Ureter (tissue), 1 donor: ENCODE measurements at places on chromosomes 7 and 10. TPM values are rescaled to one million over a fixed set of nuclear protein-coding genes. Genes with fewer than 3 reads are reported as not detected.

DNA sequence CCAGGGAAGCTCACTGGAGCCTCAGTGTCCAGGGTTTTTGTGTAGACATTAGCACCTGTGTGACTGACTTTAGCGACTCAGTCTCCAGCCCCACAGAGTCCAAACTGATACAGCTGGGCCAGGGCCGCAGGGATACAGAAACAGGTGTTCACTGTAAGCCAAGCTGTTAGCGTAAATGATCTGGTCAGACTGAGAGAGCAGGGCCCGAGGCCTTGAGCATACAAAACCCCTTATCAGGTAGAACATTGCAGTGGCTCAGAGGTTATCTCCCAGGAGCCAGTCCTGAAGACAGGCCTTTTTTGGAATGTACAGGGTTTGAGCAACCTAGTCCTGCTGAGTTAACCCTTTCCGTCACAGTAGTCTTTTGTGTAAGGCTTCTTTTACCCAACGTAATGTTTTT, 25.0 kb downstream of the LHPP start:
- DNase-seq: no peak

- DNase-seq: no peak
Measured at GRCh38 chr7:140349144-140349771, 49.1 kb downstream of the SLC37A3 start.

GRCh38 chr7:25832929-25833328, 319.1 kb upstream of the NFE2L3 start:
- DNase-seq: no peak

HYAL4 gene
- total RNA-seq: 0.23 TPM

PGAM2 gene
- total RNA-seq: 0.62 TPM

DNA sequence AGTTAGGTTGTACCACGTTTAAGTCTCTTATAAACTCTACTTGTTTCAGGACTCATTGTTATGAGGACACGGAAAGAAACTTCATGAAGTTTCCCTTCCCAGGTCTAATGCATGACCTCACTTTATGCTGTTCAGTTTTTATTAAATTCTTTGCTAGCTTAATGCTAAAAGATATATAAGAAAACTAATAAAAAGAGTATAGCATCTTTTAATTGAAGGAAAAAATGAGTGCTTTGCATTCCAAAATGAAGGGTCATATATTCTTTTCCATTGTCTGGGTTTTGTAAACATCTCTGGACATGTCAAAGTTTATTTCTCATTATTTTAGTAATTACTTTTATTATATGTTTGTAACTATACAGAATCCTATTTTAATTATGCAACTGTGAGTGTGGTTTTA, 255.8 kb downstream of the CREB5 start:
- DNase-seq: no peak

- DNase-seq: no peak
Measured at GRCh38 chr10:15603446-15604011, 116.2 kb downstream of the ITGA8 start.

NAT16 gene
- not detected for total RNA-seq

PTPN20 gene
- 2.5 TPM for total RNA-seq

DNA sequence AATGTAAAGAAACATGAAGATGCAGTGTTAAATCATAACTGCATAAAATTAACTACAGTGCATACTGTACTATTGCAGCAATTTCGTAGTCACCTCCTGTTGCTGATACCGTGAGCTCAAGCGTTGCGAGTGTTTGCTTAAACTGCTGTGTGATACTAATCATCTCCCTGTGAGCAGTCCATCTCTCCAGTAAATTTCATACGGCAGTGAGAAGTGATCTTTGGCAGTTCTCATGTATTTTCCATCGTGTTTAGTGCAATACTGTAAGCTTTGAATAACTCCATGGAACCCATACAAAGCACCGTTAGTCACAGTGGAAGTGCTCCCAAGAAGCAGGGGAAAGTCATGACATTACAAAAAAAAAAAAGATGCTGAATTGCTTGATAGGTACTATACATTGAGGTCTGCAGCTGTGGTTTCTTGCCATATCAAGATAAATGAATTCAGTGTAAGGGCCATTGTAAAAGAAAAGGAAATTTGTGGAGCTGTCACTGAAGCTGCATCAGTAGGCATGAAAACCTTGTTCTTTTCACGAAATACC, 360.4 kb downstream of the EXOC4 start:
- no peak for DNase-seq

GCK gene
- 0.39 TPM for total RNA-seq

DNA sequence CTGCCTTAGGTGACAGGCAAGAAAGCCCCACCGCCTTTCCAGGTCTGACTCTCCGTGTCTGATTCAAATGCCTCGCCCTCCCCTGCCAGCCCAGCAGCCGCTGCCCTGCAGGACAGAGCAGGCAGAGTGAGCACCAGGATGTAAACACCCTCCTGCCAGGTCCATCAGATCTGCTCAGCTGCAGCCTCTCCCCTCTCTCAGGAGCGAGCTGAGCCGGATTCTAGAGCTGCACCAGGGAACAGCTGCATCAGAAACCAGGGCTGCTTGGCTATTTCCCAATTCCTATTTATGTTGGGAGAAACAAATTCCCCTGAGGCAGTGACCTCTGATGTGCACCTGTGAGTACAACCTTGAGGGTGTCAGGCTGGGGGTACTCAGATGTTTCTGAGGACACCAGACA, 121.5 kb upstream of the ZMIZ1 start:
- peak; percentile 63 for DNase-seq

DNA sequence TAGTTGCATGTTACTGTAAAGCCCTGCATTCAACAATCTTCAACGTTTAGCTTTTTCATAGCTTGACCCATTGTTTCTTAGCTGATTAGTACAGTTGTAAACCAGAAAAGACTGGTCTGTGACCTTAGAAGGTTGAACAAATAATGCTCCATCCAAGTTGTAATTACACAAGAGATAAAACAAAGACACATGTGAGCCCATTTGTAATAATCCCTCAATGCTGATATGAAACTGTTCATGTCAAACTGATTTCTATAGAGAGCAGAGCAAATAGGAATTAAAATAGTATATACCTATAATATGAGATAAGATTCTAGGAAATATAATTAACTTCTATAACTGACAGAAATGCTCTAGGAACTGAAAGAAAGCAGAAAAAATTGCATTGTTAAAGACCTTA, 94.7 kb upstream of the SLC25A13 start:
- no peak for DNase-seq

ADCYAP1R1 gene
- total RNA-seq: 2.6 TPM

DNA sequence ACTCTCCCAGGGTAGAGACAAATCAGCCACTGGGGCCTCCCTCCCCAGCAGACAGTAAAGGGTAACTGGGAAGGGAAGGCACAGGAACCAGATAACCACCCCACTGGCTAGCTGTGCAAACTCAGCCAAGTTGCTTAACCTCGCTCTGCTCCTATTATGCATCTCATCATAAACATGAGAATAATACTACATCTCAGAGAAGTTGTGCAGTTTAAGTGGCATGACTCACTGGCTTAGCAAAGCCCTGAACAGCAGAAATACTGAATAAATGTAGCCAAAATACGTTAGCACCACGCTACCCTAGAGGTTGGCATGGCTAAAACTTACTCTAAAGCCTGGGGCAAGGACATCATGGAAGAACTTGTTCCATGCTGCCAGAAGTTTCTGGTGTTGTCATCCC, 128.1 kb upstream of the ANK3 start:
- DNase-seq: no peak

DNA sequence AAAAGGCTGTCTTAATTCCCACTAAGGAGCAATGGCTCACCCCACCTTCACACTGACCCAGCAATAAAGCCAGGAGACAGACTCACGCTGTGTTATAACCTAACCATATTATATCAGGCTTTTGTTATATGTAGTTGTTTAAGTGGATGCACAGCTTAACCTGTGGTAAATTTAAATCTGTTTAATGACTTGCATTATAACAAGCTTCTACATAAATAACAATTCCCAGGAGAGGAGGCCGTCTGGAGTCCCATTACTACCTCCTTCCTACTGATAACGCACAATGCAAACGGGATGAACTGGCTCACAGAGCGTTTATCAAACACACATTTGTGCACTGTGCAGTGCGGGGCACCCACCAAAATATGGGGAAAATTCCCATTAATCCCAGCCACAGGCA, 102.1 kb upstream of the MGMT start:
- DNase-seq: no peak

SPDYE5 gene
- 0.39 TPM for total RNA-seq

DNA sequence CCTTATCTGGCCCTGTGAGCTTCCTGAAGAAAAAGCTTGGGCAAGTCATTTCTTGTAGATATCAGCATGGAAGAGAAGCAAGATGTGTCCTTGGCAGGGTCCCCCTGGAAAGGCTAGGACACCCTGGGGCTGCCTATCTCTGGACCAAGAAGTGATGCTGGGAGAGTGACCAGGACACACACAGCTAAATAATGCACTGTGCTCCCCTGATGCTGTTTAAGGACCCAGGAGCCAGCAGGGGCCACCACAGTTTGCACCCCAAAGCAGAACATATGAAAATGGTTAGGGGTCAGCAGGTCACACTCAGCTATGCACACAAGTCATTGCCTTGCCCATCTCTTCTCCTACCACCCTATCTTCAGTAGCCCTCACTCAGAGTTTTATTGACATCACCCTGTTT, 47.9 kb upstream of the GPR26 start:
- no peak for DNase-seq

DNA sequence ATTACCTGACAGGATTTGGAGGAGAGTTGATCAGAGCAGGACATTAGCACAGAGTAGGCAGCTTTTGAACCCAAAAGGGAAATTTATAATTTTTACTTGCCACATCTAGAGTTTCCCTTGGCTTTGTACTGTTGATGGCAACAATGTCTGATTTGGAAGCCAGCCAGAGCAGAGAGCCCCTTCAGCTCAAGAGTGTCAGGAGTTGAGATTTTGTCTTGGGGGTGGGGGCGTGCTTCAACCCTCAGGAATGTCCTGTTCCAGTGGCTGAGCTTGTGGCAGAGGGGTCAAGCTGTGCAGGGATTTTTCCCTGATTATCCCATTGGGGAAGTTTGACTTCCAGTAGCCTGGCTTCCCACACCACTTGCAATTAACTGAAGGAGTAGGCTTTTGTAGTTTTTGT, 27.0 kb downstream of the SP4 start:
- no peak for DNase-seq

- DNase-seq: no peak
Measured at GRCh38 chr10:72133517-72133916, 45.2 kb upstream of the SPOCK2 start.

PRSS1 gene
- not detected for total RNA-seq

DNA sequence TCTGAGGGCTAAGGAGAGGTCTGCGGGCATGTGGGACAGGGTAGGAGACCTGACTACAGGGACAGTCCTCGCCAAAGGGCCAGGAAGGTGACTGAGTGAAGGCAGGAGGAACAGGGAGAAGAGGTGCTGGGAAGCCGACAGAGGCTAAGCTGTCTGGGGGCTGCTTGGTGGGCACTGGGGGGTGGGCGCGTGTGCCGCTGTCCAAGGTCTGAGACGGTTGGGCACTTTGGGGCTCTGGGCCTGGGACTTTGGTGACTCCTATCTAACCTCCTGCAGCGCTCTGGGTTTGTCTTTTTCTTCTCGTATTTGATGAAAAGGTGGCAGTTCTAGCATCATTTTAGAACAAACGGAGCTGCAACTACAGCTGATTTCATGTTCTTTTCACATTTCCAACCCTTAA, 141.5 kb downstream of the C10orf105 start:
- no peak for DNase-seq

DNA sequence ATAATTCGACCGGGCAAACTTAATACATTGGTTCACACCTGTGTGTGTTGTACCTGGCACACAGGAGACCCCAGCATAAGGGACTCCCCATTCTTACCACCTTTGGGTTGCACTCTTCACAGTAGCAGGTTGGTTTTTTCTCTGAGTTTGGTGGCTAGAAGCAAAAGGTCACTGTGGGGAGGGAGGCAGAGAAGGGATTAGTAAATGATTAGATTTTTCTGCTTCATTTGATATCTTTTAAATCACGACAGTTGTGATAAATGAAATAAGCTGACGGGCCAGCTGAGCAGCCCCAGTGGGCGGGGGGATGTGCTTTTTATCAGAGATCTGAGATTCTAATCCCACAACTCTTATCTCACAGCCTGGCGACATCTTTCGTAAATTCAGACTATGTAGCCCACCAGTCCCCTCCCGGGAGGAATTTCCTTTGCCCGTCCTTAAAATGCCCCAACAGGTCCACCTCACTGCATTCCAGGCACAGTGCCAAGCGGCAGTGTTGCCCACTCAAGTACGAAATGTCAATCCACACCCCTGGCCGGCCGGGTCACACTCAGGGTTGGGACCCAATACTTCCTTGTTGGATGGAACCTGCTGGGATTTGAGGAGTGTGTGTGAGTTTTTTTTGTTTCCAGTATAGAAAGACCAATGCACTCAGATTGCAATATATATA, 10.5 kb upstream of the KCP start:
- DNase-seq: no peak

- DNase-seq: peak; percentile 67
Measured at GRCh38 chr7:74656441-74656836, 1.1 kb upstream of the GTF2I start.

ALOX5 gene
- total RNA-seq: 237 TPM

- no peak for DNase-seq
Measured at GRCh38 chr7:155231941-155232340, 65.7 kb upstream of the INSIG1 start.

NPSR1 gene
- total RNA-seq: not detected

GRCh38 chr10:56319386-56319785, 41.7 kb downstream of the ZWINT start:
- DNase-seq: no peak

COL17A1 gene
- 18.5 TPM for total RNA-seq

GRCh38 chr7:151451156-151451555, 11.2 kb upstream of the CRYGN start:
- no peak for DNase-seq

ANKRD7 gene
- total RNA-seq: not detected

PNLIPRP1 gene
- total RNA-seq: not detected

GRCh38 chr7:12322284-12322902, 81.3 kb downstream of the VWDE start:
- DNase-seq: no peak

CACNB2 gene
- 14.3 TPM for total RNA-seq

DNA sequence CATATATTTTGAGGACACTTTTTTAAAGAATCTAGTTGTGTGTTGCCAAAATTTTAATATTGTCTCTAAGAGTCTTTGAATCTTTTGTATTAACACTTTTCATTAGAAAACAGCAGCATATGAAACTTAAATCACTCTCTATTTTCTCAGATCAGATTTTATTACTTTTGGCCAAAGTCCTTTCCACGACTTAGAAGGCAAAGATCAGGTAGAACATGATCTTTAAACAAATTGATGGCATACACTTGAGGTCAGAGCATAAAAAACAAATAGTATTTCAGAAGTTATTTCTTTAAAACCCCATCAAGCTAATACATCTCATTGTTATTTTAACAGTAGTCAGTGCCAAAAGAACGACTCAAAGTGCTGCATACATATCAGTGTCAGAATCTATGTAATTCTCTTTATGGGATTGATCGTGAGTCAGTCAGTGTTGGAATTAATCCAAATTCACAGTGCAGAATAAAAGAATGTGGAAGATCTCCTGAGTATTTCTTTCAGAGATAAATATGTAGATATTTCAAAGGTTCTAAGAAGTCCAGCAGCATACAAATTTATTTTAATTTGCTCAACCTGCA, 9.6 kb upstream of the AGMO start:
- DNase-seq: no peak
